ENCODE measurements at places on chromosomes 4 and X.

- no peak for DNase-seq
Measured at GRCh38 chr4:180512801-180513475, 1730.3 kb upstream of the TENM3 start.

- DNase-seq: no peak
Measured at GRCh38 chr4:141524116-141524515, 112.3 kb upstream of the IL15 start.

- DNase-seq: no peak
Measured at GRCh38 chr4:54365691-54366090, 136.6 kb downstream of the PDGFRA start.

DNA sequence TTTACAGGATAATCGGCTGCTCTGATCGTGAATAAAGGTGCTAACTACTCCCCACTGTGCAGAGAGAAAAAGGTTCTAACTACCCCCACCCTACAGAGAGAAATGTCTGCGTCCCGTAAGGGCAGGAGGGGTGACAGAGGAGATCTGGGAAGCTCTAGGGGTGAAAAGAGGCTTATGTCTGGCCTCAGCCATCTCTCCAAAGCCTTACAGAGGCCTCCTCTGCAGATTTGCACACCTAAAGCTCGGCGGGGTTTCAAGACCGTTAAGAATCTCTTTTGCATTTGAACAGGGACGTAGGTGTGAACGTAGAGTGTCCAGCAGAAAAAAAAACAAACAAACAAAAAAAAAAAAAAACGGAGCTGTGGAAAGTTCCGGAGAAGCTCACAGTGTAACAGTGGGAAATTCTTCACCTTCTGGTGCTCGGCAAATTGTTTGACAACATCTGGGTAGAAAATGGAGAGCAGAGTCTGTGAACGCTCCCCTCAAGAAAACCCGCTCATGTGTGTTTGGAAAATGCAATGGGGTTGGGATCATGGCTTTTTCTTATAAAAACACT is 161.0 kb downstream of the SHOX start:
- DNase-seq: no peak

DNA sequence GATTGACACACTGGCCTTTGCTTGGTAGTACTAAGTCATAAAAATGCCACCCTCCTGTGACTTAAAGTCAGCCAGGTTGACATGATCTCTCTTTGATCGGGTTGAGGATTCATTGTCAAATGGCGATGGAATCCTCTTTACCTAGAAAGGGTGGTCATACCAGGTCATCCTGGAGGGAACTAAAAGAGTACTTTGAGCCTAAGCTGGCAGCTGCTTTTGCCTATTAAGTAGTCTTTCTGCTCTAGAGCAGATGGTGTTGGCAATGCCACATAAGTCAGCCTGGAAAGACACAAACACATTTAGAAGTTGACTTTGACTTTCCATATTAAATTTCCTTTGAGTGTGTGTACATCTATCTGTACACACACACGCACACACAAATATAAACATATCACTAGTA is 39.2 kb upstream of the C4orf54 start:
- DNase-seq: no peak

GRCh38 chr4:87057835-87058355 is 123.1 kb downstream of the AFF1 start:
- DNase-seq: no peak

DNA sequence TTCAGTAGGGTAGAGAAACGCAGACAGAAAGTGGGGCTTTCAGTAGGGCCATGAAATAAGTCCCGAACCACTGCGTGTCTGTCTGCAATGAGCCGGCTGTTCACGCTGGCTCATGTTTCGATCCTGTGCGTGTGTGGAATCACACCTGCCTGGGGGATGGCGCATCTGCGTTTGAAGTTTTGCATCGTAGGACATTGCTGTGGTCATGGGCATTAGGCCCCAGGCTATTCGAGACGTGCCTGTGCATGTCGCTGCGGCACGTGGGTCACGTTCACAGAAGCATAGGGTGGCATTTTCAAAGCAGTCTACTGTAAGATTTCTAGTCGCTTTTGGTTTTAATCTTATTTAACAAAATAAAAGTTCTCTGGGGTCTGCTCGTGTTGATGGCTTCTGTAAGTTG is 25.5 kb upstream of the HGFAC start:
- no peak for DNase-seq
